ENCODE measurements at places on chromosomes 1 and 21.

- DNase-seq: no peak
These were observed 29.4 kb upstream of the CRP start for GRCh38 chr1:159743651-159744410.

- no peak for DNase-seq
These were observed 4.4 kb upstream of the FLVCR1 start for GRCh38 chr1:212853658-212854057.

DNA sequence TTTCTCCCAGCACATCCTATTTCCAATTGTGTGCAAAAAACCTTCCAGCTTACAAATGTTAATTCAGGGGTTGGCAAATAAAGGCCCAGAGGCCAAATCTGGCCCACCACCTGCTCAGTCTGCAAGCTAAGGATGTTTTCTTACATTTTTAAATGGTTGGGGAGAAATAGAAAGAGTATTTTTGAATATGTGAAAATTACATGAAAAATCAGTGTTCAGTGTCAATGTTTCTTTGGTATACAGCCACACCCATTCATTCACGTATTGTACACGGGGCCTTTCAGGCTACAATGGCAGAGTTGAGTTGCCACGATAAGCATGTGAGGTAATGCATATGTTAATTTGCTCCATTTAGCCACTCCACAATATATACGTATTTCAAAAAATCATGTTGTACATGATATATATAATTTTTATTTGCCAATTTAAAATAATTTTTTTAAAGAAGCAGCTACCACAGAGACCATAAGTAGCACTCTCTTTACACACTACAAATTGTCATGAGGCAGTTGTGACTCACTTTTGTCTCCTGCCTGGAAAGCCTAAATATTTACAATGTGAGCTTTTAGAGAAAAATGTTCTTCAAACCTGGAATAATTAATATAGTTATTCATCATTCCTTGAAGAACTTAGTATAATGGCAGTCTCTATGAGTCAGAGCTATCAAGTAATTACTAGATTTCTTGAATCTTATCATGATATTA is 189.6 kb downstream of the SMYD3 start:
- DNase-seq: no peak

DNA sequence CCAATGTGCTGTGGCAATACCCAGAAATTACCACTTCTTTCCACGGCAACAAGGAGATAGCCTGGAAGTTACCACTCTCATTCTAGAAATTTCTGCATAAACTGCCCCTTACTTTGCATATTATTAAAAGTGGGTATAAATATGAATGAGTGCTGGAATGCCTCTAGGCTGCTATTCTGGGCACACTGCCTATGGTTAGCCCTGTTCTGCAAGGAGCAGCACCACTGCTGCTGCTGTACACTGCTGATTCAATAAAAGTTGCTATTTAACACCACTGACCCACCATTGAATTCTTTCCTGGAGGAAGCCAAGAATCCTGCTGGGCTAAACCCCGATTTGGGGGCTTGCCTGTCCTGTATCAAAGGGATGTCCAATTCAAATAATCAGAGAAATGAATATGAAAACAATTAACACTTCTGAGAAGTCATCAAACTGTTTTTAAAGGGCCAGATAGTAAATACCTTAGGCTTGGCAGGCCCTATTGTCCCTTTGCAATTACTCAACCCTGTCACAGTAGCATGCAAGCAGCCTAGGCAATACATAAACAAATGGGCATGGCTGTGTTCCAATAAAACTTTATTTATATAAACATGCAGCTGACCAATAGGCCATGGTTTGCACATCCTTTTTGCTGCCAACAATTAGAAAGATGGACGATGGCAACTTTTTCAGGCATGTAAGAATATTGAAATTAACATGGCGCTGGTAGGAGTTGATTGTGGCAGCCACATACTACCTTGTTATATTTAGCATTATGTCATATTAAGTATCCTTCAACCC is 369.4 kb upstream of the B3GALT2 start:
- DNase-seq: no peak

DNA sequence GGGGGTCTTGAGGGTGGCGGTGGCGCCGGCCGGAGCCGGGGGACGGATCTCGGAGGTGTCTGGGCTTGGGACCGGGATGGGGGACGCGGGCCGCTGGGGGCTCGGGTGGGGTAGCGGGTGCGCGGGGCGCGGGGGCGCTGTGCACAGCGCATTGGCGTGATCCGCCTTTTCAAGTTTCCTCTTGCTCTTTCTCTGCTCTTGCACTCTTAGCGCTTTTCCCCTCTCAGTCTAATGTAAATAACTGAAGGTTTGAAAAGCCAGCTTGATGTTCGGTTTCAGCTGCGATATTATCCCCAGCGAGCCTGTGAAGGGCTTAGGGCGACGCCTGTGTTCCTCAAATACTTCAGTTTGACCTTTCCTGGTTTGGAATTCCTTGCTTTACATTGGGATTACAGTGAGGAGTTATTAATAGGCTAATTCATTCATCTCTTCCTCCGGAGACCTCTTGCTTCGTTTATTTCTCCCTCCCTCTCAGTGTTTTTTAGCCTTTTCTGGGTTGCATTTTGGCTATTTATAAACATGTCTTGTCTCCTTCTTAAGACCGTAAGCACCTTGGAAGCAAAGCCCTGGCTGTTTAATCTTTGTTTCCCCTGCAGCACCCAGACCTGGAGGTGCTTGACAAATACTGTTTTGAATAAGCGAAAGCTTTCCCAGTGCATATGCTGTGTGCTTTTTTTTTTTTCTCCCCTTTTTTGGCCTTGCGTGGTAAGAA is 693 bp downstream of the RAB4A start:
- peak; percentile 22 for DNase-seq

GRCh38 chr1:75727571-75727970 is 3.1 kb downstream of the ACADM start:
- no peak for DNase-seq

GRCh38 chr21:31607791-31608190 is 51.7 kb upstream of the SOD1 start:
- no peak for DNase-seq

GRCh38 chr1:195908121-195908520 is 700.1 kb downstream of the KCNT2 start:
- DNase-seq: no peak

DNA sequence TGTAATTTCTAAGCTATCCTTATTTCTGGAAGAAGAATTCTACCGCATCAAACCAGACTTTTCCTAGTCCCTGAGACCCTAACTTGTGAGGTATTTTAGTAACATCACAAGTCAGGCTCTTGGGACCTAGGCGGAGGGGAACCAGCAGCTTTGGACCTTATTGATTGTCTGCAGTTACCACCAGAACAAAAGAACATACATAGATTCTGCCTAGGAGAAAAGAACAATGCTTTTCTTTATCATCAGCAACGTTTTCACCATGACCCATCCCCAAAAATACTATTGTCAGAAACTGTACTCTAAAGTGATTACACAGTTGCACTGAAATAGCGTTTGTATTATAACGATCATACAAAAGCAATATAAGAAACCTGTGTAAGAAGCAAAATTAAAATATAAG is 860.4 kb downstream of the USP25 start:
- no peak for DNase-seq

- no peak for DNase-seq
These were observed 276.1 kb downstream of the LMX1A start for GRCh38 chr1:165080253-165080896.

- no peak for DNase-seq
These were observed 8.3 kb upstream of the ETS2 start for GRCh38 chr21:38797470-38797869.

DNA sequence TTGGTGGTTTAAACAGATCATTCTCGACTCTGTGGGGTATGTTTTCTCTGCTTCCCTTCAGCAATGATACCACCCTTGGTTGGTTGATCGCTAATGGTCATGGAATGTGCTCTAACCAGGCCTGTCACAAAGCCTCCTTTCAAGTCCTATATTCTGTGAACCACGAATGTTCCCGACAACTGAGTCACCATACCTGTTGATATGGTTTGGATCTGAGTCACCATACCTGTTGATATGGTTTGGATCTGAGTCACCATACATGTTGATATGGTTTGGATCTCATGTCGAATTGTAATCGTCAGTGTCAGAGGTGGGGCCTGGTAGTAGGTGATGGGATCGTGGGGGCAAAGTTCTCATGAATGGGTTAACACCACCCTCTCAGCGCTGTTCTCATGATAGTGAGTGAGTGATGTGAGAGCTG is 10.2 kb upstream of the CAMK2N1 start:
- no peak for DNase-seq

DNA sequence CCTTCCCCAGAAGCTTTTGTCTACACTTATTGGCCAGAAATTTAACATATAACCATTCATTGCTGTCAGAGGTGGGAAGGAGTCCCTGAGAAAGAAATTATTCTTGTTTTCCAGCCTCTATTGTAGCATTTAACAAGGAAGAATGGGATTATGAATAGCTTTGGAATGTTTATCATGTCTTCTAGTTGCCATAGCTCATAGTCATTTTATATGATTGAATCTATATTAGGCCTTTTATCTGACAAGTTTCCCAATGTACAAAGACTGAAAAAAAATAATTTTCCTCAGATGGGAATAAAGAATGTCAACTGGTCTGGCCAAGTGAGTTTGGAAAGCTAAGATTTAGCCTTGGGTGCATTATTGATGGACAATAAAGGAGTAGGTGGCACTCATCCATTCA is 28.3 kb downstream of the PTPRC start:
- no peak for DNase-seq

GRCh38 chr1:2009101-2010053 is 5.8 kb upstream of the CFAP74 start:
- no peak for DNase-seq

- DNase-seq: no peak
These were observed 3.7 kb downstream of the LENEP start for GRCh38 chr1:154996966-154997701.

DNA sequence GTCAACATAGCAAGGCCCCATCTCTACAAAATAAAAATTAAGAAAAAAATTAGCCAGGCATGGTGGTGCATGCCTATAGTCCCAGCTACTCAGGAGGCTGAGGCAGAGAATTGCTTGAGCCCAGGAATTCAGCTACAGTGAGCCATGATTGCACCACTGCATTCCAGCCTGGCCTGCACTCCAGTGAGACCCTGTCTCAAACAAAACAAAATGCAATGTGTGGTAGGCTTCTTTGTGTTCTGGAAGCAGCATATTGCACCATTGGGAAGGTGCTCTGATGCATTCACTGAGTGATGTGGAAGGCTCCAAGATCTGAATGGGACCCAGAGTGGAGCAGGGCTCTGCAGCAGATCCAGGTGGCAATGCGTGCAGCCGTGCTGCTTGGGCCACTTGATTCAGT is 99.6 kb upstream of the COG2 start:
- DNase-seq: no peak

GRCh38 chr1:92831368-92831761 is 475 bp upstream of the RPL5 start:
- DNase-seq: no peak

DNA sequence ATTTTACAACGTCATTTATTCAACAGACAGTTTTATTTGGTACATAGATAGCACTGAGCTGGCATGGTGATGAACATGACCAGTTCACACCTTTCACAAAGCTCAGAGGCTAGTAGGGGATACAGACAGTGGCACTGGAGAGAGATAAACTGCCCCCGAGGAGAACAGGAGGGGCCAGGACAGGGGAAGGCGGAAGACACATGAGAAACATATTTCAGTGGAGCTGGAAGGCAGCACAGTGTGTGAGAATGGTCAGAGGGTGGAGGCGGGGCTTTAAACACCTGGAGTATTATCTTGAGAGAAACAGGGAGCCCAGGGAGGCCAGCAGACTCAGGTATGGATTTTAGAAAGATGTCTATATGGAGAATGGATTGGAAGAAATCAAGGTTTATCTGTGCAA is 49.5 kb downstream of the CHML start:
- no peak for DNase-seq

DNA sequence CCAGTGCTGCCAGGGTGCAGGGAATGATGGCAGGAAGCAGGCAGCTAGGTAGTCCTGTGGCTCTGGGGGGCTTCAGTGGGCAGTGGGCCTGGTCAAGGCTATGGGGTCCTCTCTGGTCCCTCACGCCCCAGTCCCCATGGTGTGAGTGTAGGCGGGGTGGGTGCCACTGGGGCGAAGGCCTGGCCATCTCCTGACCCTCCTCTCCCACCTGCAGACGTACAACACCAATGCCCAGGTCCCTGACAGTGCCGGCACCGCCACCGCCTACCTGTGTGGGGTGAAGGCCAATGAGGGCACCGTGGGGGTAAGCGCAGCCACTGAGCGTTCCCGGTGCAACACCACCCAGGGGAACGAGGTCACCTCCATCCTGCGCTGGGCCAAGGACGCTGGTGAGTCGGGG is 53.7 kb downstream of the ALPL start:
- DNase-seq: no peak

GRCh38 chr1:215252164-215252563 is 169.6 kb downstream of the KCNK2 start:
- DNase-seq: no peak

DNA sequence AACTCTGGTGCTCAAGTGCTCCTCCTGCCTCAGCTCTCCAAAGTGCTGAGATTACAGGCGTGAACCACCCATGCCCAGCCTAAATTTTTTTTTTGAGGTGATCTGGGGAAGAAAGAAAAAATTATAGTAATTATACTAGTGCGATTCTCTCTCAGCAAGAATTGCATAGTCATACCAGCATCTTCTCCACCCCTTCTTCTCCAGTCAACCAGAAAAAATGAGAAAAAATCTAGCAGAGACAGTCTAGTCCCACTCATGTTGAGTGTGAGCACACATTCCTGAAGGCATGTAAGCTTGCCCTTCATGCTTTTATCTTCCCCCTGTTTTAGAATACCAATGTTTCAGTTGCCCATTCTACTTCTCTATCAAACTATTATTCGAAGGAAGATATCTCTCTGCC is 207.6 kb downstream of the S1PR1 start:
- no peak for DNase-seq

Measured in activated CD4-positive, alpha-beta T cell treated with anti-CD3 and anti-CD28 coated beads, Interleukin-2, amount 50 U/mL, for 1 hour (primary cell).